ENCODE measurements at places on chromosomes 6 and 20.
A peak's percentile ranks its signal among the peaks of the same experiment; 100 is the strongest.

GRCh38 chr20:38191654-38192053 is 26.6 kb upstream of the TGM2 start:
- DNase-seq = no peak

DNA sequence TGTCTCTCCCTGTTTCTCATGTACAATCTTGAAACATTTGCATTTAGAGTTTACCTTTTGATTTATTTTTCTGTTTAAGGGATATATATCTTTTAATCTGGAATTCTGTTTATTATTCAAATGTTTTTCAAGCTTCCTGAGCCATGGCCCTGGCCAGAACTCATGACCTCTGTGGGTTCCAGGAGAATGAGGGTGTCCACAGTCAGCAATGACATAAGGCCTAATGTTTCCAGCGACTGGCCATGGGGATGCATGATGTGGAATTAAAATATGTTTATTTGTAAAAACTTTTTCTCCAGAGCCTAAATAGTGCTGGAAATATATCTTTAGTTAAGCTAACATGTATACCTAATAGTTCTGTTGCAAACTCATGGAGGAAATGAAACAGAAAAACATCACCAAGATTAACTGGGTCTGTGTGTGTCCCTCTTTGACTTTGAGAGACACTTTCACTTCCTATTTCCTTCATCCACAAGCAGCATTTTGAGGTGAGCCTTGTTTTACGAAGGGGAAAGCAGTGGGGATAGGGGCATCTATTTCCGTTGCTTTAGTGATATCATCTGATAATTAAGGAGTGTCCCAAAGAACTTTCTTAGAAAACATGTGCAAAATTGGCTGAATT is 87.6 kb downstream of the SMOC2 start:
- DNase-seq = no peak

- no peak for DNase-seq
These were observed 41.8 kb upstream of the UBR2 start for GRCh38 chr6:42522036-42522435.

DNA sequence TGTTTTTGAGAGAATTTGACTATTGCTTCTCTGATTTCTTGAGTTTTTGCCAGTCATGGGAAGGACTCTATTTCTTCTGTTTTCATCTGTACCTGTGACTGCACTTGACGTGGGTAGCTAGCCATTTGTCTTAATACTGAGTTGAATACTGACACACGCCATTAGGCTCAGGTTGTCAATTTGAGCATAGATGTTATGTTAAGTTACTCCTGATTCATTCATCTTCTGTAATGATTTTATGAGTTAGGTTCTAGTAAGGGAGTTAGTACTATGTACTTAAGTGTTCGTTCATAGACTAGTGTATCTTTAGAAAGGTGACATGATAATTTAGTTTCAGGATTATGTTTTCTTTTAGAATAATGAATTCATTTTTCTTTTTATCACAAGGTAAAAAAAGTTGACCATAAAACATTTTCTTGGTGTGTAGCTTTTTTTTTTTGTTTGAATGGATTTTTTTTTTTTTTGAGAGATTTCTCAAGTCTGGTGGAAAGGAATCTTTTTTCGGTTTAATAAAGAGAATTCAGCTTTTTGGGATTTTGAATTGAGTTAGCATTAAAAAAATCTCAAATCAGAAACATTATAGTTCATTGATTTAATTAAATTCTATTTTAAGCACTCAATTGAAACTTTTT is 1.7 kb downstream of the AFDN start:
- DNase-seq = no peak

GRCh38 chr6:32192608-32193039 is at the start of gene GPSM3:
TSS of gene GPSM3 (minus strand) at chr6:32192643. CDS start at chr6:32192513, 130 bp downstream.
- DNase-seq = peak; percentile 87
